ENCODE measurements at places on chromosomes 1 and 21. TPM values are rescaled to one million over a fixed set of nuclear protein-coding genes. Genes with fewer than 3 reads are reported as not detected.

GRCh38 chr1:238265866-238266265 is 375.1 kb upstream of the ZP4 start:
- no peak for DNase-seq

GRCh38 chr1:3904843-3905185 is 4.7 kb upstream of the C1orf174 start:
- no peak for DNase-seq

DNA sequence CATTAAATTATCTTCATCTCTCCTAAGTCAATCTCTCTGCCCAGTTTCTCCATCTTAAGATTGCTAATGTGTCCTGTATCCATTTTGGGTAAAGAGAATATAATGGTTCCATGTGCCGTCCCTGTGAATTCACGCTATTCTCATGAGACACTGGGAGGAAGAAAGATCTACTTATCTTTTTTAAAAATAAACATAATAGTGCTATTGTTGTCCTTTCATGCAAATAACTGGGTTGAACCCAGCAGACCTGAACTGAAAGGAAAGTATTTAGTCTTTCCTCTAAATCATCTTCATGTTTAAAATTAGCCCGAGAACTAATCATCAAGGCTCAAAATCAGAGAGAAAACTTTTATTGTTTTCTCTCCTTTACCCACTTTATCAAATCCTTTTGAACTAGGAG is 22.4 kb downstream of the SLAMF1 start:
- no peak for DNase-seq

DNA sequence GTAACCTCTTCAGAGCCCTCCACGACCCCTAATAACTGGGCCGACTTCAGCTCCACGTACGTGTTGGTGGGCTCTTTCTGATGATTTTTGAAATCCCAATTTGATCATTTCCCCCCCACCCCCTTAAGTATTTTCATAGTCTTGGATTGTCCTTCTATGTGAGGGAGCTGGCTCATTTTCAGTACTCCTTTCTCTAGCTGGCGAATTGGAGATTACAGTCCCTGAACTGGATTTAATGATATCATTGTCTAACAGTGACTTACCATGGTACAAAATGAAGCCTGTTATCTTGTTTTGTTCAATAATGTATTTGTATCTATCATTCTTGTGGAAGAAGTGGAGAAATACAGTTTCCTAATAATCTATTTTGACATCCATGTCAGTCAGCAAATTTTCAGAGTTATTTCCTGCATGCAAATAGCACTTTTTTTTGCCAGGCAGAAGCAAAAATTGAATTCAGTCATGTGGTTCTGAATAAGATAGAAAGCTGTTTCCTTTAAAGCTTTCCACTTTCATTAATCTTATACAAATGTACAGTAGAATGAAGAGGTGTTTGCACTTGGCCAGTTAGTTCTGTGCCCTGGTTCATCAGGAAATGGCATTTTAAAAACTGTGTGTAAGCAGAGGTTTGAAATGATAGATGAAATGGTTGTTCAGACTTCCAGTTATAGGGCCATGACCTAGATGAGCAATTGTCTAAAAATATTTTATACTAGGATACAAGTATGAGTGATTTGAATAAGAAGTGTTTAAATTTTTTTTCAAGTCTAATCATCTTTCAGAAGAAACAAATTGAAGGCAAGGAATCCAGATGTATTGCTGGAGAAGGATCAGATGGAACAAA is 104.2 kb downstream of the ATP5PO start:
- no peak for DNase-seq

DNA sequence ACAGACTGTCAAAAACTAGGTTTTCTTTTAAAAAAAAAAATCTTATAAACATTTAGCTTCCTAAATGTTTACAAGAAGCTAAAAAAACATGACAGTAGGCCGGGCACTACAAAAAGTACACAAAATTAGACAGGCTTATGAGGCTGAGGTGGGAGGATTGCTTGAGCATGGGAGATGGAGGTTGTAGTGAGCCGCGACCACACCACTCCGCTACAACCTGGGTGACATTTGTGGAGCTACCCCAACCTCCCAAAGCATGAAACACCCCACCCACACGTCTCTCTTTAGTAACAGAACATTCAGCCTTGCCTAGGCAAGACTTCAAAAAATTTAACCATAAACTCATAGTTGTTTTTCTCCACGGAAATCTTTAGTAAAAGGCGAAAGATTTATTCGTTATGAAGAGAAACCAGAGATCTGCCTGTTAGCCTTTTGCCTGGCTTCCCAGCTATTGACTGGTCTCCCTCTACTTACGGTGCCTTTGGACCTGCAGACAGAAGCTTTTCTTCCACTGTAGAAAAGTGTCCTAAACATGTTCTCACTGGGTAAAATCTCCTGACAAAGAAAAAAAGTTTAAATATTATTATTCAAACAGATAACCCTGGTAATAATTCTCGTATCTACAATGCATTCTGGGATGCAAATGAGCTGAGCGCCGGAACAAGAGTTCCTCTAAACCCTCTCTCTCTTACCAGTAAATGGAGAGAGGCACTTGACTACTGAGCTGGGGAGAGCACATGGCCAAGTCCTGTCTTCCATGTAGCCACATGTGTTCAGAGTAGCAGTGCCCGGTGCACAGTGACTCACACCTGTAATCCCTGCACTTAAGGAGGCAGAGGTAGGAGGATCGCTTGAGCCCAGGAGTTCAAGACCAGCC is 9.2 kb downstream of the RNU5D-1 start:
- DNase-seq = peak; percentile 56

Gene DCLRE1B
- 1.7 TPM for total RNA-seq

DNA sequence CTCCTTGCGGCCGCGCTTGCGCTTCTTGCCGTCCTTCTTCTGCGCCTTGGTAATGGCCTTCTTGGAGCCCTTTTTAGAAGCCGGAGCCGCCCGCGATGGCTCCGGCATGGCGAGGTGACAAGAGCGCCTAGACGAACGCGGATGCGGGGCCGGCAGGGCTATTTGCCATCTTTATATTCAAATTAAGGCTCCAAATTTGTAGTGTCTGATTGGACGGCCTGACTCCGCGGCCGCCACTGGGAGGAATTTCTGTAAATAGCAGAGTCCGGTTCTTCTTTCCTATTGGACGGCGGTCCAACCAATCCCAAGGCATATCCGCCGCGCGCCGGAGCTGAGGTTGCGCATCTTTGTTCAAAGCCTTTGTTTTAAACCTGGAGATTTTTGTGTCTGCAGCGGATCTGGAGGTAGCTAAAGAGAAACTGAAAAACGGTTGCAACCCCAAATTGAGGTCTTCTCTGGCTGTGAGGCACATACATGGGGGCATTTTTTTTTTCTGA is 22.6 kb upstream of the RNF187 start:
- peak; percentile 21 for DNase-seq

GRCh38 chr1:176773038-176773437 is 310.1 kb downstream of the PAPPA2 start:
- no peak for DNase-seq

GRCh38 chr1:67853704-67854103 is 20.4 kb upstream of the GNG12 start:
- DNase-seq = no peak

DNA sequence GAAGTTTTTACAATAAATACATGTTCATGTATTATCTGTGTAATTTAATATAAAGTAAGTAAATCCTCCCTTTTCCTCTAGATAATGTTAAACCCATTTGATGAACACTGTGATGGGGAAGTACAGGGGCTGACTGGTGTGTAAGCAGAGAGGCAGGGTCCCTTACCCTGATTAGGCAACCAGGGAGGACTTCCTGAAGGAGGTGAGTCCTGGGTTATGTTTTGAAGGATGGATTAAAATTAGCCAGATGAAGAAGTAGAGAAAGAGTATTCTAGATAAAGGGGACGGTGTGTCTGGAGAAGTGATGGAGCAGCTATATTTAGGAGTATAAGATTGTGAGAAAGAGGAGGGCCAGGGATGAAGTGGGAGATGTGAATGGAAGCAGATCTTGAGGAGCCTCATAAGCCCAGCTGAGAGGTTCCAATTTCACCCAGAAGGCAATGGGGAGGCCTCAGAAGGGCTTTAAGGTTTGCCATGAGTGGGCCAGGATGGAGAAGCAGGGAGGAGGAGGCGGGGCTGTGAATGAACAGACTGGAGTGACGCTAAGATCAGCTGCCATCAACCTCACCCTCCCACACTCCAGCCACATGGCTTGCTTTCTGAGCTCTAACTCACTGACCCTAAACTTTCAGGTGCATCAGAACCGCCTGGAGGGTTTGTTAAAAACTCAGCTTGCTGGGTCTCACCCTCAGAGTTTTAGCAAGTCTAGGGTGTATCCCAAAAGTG is 30.9 kb upstream of the ID3 start:
- no peak for DNase-seq

GRCh38 chr1:185813401-185813979 is 79.3 kb downstream of the HMCN1 start:
- no peak for DNase-seq

DNA sequence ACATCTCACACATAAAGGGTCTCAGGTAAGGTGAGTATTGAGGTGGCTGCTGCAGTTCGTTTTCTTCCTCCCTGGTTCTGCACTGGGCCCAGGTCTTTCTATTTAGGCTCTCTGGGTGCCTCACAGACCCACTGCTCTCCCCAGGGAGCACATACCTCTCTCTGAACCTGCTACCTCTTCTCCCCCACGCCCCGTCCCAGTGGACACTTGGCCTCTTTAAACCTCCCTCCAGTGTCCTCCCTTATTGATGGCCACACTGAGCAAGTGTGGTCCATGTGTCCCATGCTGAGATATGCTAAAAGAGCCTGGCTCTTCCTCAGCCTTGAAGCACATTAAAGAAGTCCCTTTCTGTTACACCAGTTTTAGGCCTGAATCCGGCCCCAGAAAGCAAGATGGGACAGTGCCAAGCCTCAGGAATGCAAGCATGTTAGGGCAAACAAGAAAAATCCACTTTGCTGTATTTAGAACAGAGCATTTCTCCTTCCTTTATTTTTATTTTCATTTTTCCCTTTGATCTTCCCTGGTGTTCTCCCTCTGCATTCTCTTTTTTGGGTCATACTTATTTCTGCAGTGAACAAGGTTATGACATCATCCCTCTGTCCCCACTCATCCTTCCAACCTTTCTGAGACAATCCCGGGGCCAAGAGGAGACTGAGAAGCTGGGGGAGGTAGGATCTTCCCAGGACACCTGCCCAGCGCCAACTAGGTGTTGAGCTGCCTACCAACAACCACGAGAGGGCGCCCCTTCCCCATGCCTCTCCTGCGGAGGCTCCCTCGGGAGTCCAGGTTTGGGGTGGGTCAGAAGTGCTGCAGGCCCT is 5.0 kb upstream of the CHI3L2 start:
- DNase-seq = no peak

GRCh38 chr1:147185432-147185831 is 13.2 kb upstream of the PRKAB2 start:
- DNase-seq = no peak

Gene ZC3H12A
- 7.3 TPM for total RNA-seq

DNA sequence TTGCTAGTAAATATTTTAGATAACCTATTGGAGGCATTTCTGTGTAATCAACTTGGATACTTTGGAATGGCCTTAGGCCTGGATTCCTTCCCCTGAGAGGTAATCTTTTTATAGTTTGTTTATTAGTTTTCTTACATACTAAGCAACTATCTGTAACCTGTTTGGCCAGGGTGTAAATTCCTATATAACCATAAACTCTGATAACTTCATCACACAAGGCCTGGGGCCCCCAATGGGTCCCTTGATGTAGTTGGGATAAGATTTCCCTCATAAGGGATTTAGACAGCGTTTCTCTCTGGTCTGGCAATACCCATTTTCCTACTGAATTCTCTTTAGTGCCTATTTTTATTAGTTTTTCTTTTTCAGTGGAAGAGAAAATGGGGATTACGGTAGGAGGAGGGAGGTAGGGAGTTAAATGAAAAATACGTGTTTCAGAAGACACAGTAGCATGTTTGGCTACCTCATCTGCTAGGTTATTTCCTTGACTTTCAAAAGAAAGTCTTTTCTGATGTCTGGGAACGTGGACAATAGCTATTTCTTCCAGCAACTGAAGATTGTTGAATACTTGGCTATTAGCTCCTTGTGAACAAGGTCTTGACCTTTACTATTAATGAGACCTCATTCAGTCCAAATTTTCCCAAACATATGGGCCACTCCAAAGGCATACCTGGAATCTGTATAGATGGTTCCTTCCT is 7.4 kb upstream of the AADACL3 start:
- DNase-seq = no peak

GRCh38 chr1:100834777-100835660 is 59.6 kb downstream of the EXTL2 start:
- DNase-seq = peak; percentile 13

Gene TNNT2
- total RNA-seq = 14.8 TPM

Gene SMYD2
- 57.2 TPM for total RNA-seq

Gene ELAPOR1
- not detected for total RNA-seq

- DNase-seq = no peak
Measured at GRCh38 chr1:9121496-9122409, 7.1 kb downstream of the GPR157 start.

DNA sequence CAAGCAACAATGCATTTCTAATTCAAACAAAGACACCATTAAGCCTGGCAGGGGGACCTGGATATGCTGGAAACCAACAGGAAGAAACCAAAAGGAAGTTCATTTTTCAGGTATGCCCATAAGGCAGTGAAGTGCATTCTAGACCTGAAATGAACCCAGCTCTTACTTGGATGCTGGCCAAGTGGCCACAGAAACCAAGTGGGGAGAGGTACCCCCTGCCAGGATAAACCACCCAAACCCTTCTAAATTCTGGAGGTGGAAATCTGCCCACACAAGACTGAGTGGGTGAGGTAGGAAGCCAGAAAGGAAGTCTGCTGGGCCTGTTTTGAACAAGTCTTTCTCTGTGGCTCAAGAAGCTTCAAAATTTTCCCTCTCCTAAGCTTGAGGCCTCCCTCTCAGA is 2.6 kb downstream of the CD5L start:
- DNase-seq = no peak

DNA sequence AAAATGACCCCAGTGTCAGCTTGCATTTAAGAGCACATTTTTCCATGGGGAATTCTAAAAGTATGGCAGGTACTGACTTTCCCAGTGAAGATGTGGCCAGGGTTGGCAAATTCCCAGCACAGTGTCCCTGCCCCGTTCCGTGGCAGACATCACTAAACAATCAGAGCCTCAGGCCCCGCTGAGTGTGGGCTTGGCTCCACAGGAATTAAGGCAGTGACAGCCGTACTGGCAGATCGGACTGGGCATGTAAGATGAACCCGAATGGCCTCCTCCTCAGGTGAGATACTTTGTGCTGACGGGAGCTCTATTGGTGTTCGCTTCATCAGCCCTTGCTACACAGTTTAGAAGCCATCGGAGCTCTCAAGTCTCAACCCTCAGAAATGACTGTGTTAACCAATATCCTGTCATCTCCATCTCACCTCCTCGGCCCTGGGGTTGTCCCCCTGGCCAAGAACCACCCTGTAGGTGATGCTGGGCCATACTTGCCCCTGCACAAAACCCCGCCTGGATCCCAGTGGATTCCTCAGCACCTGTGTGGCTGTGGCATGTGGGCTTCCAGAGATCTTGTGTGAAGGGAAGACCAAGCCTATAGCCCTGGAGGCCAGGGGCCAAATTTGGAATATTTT is 29.0 kb upstream of the ABCG1 start:
- DNase-seq = no peak

DNA sequence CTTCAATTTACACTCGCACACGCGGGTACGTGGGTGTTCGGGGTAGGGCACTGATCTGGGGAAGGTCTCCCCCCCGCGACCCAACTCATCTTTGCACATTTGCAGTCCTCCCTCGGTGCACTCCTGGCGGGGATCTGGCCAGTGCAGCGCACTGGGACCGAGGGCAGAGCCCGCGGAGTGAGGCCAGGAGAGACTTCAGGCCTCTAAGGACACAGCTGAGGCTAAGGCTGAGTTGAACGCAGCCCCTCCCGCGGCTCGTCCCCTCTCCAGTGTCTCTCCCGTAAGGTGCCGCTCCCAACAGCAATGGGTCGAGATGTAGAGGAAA is 936 bp upstream of the NCAM2 start:
- DNase-seq = no peak

All from gastrocnemius medialis (tissue), 4 donors.